Hair follicle dermal papilla cell (primary cell): ENCODE measurements at places on chromosomes 5 and 9. TPM values are rescaled to one million over a fixed set of nuclear protein-coding genes. Genes with fewer than 3 reads are reported as not detected.

Gene NR2F1
- 23.2 and 25.5 TPM in 2 replicates for total RNA-seq

Gene INSL6
- not detected in 2 replicates for total RNA-seq

Gene SOX30
- under 0.01 TPM in 1 of 2 replicates, not detected in the other for total RNA-seq

Gene RPL35
- total RNA-seq, result 1,053 and 1,407 TPM in 2 replicates

Gene LTC4S
- total RNA-seq, result 1.6 and 2.2 TPM in 2 replicates

Gene PRDM9
- not detected in 2 replicates for total RNA-seq

Gene PDLIM4
- total RNA-seq, result 65.0 and 78.2 TPM in 2 replicates

Gene CSF1R
- 0.16 and 0.36 TPM in 2 replicates for total RNA-seq

Gene SPATA24
- 1.6 and 7.2 TPM in 2 replicates for total RNA-seq

Gene CYLC2
- not detected in 2 replicates for total RNA-seq

Gene SLC36A2
- not detected in 2 replicates for total RNA-seq

Gene TXNDC8
- total RNA-seq, result not detected in 2 replicates

Gene CARTPT
- not detected in 2 replicates for total RNA-seq
